Stimulated activated CD4-positive, alpha-beta T cell treated with anti-CD3 and anti-CD28 coated beads, Interleukin-2, amount 100 ng/mL, for 24 hours (primary cell): ENCODE measurements at places on chromosomes 6 and 20.

GRCh38 chr20:37922016-37922415 lies 19.1 kb downstream of the VSTM2L start:
- DNase-seq: no peak

DNA sequence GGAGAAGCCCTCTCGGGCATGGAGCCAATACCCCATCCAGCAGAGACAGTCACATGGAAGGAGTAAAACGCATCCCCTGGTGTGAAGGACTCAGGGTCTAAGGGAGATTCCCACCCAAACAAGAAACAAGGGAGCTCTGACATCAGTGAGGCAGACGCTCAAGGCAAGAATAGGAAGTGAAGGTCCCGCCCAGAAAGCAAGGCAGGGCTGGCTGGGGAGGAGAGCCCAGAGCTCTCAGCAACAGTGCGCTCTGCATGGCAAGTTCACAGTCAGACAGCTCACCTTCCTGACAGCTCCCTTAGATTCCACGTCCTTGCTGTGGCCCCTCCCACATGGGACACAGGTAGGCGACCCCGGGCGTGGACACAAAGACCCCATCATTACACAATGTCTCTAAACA lies 85.6 kb downstream of the TTLL2 start:
- no peak for DNase-seq

DNA sequence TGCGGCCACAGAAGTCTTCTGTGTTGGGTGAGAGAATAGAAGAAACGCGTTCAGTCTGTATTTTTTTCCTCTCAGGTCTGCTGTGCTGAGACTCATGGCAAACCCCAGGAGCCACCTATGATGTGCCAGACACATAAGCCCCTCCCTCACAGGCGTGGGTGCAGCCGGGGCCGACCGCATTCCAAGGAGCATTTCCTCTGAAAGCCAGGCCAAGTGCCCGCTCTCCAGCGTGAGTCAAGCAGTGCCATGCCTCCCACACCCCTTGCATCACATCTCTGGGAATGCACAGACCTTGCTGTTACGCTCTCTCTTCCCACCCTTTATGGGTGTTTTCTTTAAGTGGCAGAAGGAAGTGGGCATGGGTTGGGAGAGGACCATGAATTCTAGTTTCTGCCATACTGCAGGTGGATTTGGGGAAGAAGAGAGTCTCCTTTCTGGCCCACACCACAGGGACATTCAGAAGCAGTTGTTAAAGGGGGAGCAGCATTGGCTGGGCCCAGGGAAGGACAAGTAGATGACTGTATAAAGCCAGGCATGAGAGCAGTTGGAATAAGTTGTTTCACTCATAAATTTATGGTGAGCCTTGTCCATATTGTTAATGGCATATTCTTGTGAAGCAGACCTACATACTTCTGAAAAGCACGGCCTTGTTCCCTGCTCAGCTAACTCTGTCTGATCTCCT lies 37.1 kb upstream of the TFAP2A start:
- DNase-seq: no peak

GRCh38 chr6:72911463-72912155 lies 289.7 kb downstream of the KCNQ5 start:
- DNase-seq: no peak

DNA sequence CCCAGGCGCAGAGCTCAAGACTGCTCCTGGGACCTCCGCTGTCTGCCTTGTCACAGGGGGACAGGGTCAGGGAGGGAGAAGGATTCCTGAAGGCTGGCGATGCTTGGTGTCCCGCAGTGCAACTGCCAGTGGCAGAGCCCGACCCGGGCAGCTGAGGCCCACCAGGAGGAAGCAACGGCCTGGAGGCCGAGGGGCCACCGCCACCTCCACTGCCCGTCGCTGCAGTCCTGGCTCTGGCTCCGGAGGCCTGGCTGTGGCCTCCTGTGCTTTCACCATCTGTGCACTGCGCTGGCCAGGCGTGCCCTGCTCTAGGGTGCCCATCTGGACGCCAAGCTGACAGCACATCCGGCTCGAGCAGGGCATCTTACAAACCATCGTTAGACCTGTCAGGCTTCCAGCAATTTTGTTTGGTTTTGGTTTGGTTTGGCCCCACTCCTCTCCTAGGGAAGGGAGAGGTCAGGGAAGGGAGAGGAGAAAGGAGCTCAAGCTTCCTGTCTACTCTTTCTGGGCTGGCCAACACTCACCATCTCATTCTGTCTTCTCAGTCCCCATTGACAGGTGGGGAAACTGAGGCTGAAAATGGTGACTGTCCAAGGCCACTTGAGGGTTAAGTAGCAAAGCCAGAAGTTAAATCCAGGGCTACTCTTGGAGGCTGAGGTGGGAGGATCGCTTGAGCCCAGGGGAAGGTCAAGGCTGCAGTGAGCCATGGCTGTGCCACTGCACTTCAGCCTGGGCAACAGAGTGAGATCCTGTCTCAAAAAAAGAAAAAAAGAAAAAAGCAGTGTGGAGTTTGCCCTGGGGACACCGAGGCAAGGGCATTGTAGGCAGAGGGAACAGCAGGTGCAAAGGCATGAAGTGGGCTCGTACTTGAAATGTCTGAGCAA lies 37.7 kb upstream of the NOL4L start:
- no peak for DNase-seq

GRCh38 chr20:10179574-10180298 lies 38.9 kb upstream of the SNAP25 start:
- DNase-seq: no peak

- DNase-seq: no peak
These were observed 69.0 kb upstream of the CCN2 start for GRCh38 chr6:132020138-132020581.

- no peak for DNase-seq
These were observed at the start of gene PTPRT for GRCh38 chr20:43189554-43190331. Gene PTPRT (minus strand): TSS chr20:43189906. CDS start chr20:43189733, 173 bp downstream.

GRCh38 chr6:169450097-169450496 lies 196.5 kb upstream of the THBS2 start:
- no peak for DNase-seq

DNA sequence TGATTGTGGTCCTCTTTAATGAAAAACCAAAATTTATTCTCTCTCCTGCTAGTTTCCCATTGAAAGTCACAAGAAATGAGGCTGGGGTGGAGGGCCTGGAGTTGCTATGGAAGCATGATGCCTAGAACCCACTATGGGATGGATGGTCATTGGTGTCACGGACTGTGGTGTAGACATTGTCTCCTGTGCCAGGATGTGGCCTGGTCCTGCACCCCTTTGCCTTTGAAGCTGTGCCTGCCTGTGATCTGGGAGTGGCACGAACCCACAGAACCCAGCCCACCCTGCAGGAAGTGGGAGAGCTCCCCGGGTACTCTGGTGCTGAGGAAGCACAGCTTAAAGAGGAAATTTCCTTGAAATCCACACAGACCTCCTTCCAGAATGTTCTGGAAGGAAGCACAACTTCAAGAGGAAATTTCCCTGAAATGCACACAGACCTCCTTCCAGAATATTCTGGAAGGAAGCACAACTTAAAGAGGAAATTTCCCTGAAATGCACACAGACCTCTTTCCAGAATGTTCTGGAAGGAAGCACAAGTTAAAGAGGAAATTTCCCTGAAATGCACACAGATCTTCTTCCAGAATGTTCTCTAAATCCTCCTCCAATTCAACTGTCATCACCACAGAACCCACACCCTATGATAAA lies 105.6 kb downstream of the CDH26 start:
- DNase-seq: no peak

- no peak for DNase-seq
These were observed 50.8 kb upstream of the MYLIP start for GRCh38 chr6:16078064-16078463.

DNA sequence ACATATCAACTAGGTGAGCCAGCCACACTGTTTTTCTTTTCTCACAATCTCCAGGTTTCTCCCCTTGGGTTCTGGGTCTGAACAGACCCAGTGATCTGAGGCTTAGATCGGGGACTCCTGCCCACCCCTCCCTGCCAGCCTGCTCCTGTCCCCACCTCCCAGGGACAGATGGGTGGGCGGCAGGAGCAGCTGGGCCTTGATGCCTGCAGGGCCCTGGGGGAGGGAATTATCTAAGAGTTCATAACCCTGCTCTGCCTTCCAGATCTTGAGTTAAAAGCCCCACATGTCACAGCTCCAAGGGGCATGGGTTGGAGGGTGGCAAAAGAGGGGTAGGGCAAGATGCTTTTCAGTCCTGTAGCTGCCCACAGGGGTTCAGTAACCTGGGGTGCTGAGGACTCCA lies 5.2 kb upstream of the XKR7 start:
- no peak for DNase-seq

DNA sequence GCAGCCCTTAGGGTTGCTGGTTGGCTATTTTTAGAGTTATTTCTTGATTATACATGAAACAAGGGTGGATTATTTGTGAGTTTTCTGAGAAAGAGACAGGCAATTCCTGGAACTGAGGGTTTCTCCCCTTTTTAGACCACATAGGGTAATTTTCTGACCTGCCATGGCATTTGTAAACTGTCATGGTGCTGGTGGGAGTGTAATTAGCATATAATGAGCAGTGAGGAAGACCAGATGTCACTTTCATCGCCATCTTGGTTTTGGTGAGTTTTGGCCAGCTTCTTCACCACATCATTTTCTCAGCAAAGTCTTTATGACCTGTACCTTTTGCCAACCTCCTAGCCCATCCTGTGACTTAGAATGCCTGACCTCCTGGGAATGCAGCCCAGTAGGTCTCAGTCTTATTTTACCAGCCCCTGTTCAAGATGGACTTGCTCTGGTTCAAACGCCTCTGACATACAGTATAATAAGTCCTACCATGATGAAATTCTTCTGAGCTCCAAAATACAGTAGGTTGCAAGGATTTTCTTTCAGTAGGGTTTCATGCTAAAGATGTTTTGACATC lies 117.1 kb downstream of the ISM1 start:
- DNase-seq: no peak

DNA sequence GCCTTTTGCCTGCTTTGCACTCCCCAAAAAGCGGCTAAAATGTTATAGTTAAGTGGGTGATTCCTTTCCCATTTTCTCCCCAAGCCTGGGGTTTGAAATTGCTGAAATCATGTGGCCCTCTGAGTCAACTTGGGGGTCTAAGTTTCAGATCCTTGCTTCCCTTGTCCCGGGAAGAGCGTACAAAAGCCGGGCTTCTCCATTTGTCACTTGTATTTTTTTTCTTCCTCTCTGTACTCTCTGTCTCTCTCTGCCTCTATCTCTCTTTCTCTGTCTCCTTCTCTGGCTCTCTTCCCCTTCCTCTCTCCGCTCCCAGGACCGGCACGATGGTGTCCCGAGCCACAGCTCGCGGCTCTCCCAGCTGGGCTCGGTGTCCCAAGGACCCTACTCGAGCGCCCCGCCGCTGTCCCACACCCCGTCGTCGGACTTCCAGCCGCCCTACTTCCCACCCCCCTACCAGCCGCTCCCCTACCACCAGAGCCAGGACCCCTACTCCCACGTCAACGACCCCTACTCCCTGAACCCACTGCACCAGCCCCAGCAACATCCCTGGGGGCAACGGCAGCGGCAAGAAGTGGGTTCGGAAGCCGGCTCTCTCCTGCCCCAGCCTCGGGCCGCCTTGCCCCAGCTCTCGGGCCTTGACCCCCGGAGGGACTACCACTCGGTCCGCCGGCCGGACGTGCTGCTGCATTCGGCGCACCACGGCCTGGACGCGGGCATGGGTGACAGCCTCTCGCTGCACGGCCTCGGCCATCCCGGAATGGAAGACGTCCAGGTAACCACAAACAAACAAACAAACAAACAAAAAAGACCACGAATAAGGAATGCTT lies 4.6 kb downstream of the TFAP2B start:
- DNase-seq: no peak
